ENCODE measurements at places on chromosomes 3 and 15. TPM values are rescaled to one million over a fixed set of nuclear protein-coding genes. Genes with fewer than 3 reads are reported as not detected.
A peak's percentile ranks its signal among the peaks of the same experiment; 100 is the strongest.

GRCh38 chr3:128062033-128062745 lies 10.0 kb downstream of the SEC61A1 start:
- peaks cover 23% of the 10 kb centered on the region for H3K4me1 ChIP-seq
- H3K4me3 ChIP-seq: no peak overlapping the region
- no peak for DNase-seq

DNA sequence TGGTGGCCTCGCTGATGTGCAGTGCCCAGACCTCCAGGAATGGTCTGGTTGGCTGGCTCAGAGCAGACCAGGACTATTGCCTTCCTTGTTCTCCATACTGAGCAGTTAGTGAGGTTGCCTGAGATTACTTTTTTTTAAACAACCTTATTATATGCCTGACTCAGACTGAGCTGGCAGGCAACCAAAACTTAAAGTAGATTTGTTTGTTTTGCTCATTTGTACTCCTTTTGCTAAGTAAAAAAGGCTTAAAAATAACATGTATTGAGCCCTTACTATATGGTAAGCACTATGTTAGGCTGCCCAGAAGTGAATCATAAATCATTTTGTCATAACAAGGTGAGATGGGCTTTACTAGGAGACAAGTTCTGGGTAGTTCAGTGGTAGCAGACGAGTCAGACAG lies 92.4 kb downstream of the GHSR start:
- H3K27me3 ChIP-seq: no peaks in the 10 kb centered on the region
- H3K4me3 ChIP-seq: no peak overlapping the region
- H3K27ac ChIP-seq: peak overlapping the region; percentile 76
- H3K4me1 ChIP-seq: peaks cover 13% of the 10 kb centered on the region

DNA sequence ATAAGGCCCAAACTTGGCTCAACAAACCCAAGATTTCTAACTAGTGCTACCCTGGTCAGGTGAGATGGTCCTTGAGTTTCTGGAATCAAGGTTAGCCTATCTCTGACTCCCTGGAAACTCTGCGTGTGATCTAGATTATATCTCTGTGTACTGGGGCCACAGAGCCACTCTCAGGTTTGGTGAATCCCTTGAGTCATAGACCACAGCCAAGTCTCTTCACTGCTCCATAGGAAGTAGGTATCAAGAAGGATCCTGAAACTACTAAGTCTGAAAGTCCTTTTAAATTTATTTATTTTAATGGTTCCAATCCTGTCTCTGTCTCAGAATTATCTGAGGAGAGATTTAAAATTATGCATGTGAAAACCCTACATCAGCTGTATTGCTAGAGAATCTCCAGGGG lies 99.1 kb downstream of the TUSC7 start:
- no peak overlapping the region for H3K27ac ChIP-seq
- H3K27me3 ChIP-seq: no peaks in the 10 kb centered on the region

GRCh38 chr3:184874709-184875644 lies 63.0 kb downstream of the VPS8 start:
- no peak overlapping the region for H3K27ac ChIP-seq
- peaks cover 4% of the 10 kb centered on the region for H3K36me3 ChIP-seq
- no peaks in the 10 kb centered on the region for H3K4me1 ChIP-seq
- peak; percentile 47 for DNase-seq
- no peak overlapping the region for H3K4me3 ChIP-seq
- no peaks in the 10 kb centered on the region for H3K27me3 ChIP-seq

GRCh38 chr3:51830836-51831385 lies 30.5 kb upstream of the IQCF2 start:
- H3K4me3 ChIP-seq: no peak overlapping the region
- H3K4me1 ChIP-seq: peaks cover 4% of the 10 kb centered on the region
- H3K36me3 ChIP-seq: no peaks in the 10 kb centered on the region
- H3K27me3 ChIP-seq: no peaks in the 10 kb centered on the region
- DNase-seq: no peak

DNA sequence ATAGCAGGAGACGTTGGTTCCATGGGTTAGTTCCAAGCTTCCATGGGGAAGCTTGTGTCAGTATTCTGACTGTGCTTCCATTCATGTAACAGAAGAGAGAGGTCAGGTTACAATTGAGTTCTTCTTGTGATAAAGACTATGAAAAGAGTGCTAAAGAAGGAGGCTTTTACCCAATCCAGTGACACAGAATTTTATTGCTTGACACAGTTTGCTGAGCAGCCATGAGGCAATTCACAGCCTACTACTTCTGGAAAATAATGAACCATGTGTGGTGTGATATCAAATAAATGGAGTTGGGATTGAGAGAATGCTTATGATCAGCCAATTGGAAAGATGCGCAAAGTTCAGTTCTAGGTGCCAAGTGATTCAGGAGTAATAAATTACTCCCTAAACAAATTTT lies 233.4 kb downstream of the LSAMP start:
- no peaks in the 10 kb centered on the region for H3K27me3 ChIP-seq
- DNase-seq: no peak
- H3K27ac ChIP-seq: no peak overlapping the region
- H3K36me3 ChIP-seq: no peaks in the 10 kb centered on the region

GRCh38 chr3:147364771-147365170 lies 41.6 kb downstream of the ZIC4 start:
- peaks cover 2% of the 10 kb centered on the region for H3K4me1 ChIP-seq
- no peaks in the 10 kb centered on the region for H3K36me3 ChIP-seq
- H3K4me3 ChIP-seq: no peak overlapping the region
- DNase-seq: no peak

DNA sequence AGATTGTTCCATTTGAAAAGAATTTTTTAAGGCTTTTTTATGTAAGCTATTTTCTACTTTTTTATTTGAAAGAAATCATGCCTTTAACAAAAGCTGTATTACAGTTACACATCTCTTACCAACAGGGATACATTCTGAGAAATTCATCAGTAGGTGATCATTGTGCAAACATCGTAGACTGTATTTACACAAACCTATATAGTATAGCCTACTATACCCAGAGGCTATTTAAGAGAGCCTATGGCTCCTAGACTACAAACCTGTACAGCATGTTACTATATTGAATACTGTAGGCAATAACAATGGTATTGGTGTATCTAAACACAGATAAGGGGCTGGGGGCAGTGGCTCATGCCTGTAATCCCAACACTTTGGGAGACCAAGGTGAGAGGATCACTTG lies 43.1 kb downstream of the PEAK1 start:
- no peaks in the 10 kb centered on the region for H3K36me3 ChIP-seq

- H3K4me3 ChIP-seq: no peak overlapping the region
- DNase-seq: no peak
- H3K36me3 ChIP-seq: no peaks in the 10 kb centered on the region
- peaks cover 6% of the 10 kb centered on the region for H3K4me1 ChIP-seq
- H3K27me3 ChIP-seq: no peaks in the 10 kb centered on the region
These were observed 42.1 kb downstream of the CORO2B start for GRCh38 chr15:68620721-68621527.

DNA sequence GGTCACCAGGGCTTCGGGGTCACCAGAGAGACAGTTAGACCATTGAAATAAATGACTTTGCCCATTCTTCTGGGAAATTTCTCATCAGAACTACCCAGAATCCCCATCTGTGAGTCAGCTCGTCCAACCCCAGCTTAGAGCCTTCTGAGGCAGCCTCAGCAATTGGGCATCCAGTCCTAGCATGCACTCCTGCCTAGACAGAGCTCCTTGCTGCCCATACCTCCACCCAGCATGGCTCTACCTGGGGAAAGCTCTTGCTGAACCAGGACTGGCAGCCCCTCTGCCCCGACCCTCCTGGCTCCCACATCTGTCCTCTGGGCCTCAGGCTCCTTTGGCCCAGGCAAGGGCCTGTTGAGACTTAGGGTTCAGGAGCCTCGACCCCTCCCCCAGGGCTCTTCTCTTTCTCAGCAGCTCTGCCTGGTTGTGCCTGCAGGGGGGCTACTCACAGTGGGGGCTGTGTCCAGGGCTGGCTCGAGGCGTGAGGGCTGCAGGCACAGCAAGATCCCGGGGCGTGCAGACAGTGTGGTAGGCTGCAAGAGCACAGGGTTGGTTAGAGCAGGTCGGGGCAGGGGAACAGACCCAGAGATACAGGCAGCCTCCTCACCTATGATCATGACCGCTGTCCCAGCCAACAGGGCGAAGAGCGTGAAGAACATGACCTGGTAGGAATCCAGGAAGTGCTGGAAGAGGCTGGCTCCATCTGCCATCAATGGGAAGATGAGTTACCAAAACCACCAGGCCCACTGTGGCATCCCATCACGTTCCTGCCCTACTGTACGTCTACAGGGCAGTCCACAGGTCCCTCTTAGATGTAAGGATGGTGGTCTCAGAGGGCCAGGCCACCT lies 101.3 kb downstream of the NUP210 start:
- H3K4me1 ChIP-seq: no peaks in the 10 kb centered on the region
- no peaks in the 10 kb centered on the region for H3K27me3 ChIP-seq
- H3K27ac ChIP-seq: no peak overlapping the region
- H3K36me3 ChIP-seq: no peaks in the 10 kb centered on the region
- H3K4me3 ChIP-seq: no peak overlapping the region

DNA sequence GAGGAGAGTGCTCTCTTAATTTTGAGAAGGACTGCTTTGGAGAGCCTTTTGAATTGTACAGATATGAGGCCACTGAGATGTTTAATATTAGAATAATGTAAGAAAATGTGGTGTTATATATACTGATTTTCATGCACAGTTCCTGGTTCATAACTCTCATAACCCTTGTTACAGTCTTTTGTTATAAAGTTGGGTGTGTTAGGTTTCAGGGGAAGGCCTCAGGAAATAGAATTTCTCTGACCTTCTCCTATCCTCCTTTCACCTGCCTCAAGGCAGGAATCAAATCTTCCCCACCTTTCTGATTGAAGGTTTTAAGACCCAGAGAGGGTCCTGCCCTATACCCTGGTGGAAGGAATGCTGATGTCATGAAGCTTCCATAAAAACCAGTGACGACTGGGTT lies 245.9 kb downstream of the NSUN3 start:
- H3K27me3 ChIP-seq: no peaks in the 10 kb centered on the region
- no peak for DNase-seq
- H3K4me3 ChIP-seq: no peak overlapping the region
- H3K36me3 ChIP-seq: no peaks in the 10 kb centered on the region

DNA sequence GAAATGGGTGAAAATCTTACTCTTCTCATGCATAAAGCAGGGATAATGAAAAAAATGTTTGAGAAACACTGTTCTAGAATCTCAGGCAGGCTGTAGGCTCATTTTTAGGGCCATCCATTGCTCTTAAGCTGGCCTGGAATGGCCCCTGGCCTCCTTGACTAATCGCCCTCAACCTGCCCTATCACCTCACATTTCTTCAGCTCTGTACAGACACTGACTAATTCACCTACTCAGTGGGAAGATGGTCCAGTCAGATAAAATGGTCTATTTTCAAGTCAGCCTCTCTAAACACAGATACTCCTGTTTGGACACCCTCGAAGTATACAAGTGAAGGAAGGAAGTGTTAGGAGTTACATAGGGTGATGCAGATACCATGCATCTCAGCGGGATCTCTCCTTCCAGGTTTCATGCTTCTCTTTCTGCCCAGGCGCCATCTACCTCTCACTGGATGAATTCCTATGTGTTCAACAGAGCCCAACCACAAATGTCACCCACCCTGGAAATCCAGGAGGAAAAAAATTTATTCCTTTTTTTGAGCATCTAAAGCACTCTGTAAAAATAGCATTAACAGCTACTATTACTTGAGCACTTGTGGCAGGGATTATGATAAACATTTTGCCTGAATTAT lies 12.1 kb downstream of the FMN1 start:
- no peaks in the 10 kb centered on the region for H3K27me3 ChIP-seq
- H3K27ac ChIP-seq: no peak overlapping the region
- H3K4me3 ChIP-seq: no peak overlapping the region
- H3K4me1 ChIP-seq: no peaks in the 10 kb centered on the region
- no peaks in the 10 kb centered on the region for H3K36me3 ChIP-seq

GRCh38 chr3:35216501-35217266 lies 422.6 kb upstream of the ARPP21 start:
- H3K27ac ChIP-seq: no peak overlapping the region
- H3K36me3 ChIP-seq: no peaks in the 10 kb centered on the region
- no peaks in the 10 kb centered on the region for H3K27me3 ChIP-seq
- H3K4me1 ChIP-seq: no peaks in the 10 kb centered on the region
- no peak overlapping the region for H3K4me3 ChIP-seq

DNA sequence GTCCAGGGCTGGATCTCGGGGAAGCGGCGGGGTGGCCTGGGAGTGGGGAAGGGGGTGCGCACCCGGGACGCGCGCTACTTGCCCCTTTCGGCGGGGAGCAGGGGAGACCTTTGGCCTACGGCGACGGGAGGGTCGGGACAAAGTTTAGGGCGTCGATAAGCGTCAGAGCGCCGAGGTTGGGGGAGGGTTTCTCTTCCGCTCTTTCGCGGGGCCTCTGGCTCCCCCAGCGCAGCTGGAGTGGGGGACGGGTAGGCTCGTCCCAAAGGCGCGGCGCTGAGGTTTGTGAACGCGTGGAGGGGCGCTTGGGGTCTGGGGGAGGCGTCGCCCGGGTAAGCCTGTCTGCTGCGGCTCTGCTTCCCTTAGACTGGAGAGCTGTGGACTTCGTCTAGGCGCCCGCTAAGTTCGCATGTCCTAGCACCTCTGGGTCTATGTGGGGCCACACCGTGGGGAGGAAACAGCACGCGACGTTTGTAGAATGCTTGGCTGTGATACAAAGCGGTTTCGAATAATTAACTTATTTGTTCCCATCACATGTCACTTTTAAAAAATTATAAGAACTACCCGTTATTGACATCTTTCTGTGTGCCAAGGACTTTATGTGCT lies 527 bp downstream of the B2M start:
- H3K36me3 ChIP-seq: peaks cover 17% of the 10 kb centered on the region
- H3K27me3 ChIP-seq: no peaks in the 10 kb centered on the region
- H3K4me3 ChIP-seq: peak overlapping the region; percentile 74
- peak; percentile 55 for DNase-seq

DNA sequence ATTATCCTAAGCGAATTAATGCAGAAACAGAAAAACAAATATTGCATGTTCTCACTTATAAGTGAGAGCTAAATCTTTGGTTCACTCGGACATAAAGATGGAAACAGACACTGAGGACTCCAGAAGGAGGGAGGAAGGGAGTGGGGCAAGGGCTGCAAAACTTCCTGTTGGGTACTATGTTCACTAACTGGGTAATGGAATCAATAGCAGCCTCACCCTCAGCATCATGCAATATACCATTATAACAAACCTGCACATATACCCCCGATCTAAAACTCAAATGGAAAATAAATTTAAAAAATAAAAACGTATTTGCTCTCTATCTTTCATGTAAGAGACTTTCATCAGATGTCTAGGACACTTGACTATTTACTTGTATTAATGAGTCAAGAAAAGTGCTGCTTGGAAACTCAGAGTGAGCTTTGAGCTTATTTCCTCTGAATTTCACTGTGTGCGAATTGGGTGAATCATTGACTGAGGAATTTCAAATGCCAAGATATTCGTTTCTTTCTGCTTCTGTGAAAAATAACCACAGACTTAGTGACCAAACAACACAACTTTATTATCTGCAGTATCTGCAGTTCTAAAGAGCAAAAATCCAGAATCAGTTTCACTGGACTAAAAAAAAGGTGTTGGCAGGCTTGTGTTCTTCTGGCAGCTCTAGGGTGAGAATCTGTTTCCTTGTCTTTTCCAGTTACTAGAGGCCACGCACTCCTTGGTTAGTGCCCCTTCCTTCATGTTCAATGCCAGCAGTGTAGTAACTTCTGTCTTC lies 18.4 kb downstream of the TM4SF18 start:
- no peaks in the 10 kb centered on the region for H3K27me3 ChIP-seq
- H3K36me3 ChIP-seq: no peaks in the 10 kb centered on the region
- no peak for DNase-seq
- H3K4me3 ChIP-seq: no peak overlapping the region
- H3K27ac ChIP-seq: peak overlapping the region; percentile 34

GRCh38 chr3:70861855-70862254 lies 549.4 kb upstream of the MDFIC2 start:
- DNase-seq: no peak
- no peak overlapping the region for H3K4me3 ChIP-seq
- no peaks in the 10 kb centered on the region for H3K4me1 ChIP-seq
- H3K36me3 ChIP-seq: no peaks in the 10 kb centered on the region

The ZWILCH gene
- 8.2 TPM for polyA plus RNA-seq

The ZMYND10 gene
- 0.83 TPM for polyA plus RNA-seq

The PRR23C gene
- not detected for polyA plus RNA-seq

The CYP1A1 gene
- 0.07 TPM for polyA plus RNA-seq

The RHOV gene
- polyA plus RNA-seq: 0.49 TPM
